ENCODE measurements at places on chromosomes 1 and 21. TPM values are rescaled to one million over a fixed set of nuclear protein-coding genes. Genes with fewer than 3 reads are reported as not detected.

DNA sequence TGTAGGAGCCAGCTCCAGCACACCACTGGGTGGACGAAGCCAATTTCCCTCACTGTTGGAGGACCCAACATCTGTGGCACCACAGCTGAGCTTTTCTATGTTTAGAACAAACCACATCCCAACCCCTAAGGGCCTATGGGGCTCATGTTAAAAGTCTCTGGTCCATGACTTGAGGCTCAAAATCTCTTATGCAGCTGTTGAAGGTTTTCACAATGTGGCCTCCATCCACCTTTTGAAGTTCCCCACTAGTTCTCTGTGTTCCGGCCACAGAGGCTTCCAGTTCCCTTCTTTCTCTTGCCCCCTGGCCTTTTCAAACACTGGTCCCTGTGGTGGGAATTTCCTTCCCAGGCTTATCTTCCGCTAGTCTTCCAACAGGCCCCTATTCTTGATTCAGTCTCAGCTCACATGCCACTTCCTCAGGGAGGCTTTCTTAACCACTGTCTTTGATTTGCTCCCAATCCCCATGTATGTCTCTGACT, 3.9 kb upstream of the IFNLR1 start:
- no peak for DNase-seq

DNA sequence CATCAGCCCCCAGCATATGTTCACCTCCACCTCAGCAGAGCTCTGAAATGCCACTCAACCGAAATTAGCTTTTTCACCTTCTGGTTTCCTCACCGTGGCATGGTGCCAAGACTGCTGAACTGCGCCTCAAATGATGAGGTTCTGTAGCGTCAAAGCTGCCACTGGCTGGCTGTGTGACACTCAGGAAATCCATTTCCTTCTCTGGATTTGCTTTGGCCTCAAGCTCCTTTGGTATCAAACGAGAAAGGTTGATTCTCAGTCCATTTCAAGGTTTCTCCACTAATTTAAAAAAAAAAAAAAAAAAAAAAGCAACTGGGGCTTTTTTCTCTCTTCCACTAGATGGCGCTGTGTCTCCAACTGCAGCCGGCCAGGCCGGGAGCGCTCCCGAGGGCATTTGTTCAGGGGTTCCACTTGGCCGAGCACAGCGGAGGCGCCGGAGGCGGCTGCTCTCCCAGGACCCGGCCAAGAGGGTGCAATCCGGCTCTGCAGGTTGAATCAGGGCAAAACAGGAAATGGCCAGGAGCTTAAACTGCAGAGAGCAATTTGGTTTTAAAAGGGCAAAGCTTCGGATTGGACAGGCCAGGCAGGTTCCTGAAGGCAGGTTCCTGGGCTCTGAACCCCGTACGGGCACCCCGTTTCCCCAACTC, 26.5 kb upstream of the PLA2G2C start:
- peak; percentile 62 for DNase-seq

DNA sequence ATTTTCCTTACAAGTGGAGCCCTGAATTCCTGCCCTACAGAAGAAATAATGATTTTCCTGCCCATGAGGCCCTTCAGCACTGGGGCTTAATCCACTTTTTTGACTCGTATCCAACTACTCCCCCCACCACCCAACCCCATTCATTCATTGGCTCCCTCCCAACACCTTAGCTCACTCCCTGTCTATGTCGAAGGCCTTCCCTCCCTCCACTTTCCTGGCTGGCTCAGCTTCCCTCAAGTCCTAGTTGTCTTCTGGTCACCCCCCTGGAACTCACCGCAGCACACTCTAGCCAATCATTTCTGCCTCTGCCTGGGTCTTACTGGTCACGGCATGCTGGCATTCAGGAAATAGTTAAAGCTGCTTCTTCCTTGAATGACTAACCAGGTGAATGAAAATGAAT, 118.9 kb downstream of the PGBD5 start:
- no peak for DNase-seq

The AKNAD1 gene
- 1.3 TPM for total RNA-seq

GRCh38 chr1:41842993-41843755, 75.5 kb downstream of the HIVEP3 start:
- no peak for DNase-seq

The PODN gene
- total RNA-seq: 8.9 TPM

- peak; percentile 24 for DNase-seq
Observed at GRCh38 chr1:40774266-40774998, 9.2 kb upstream of the KCNQ4 start.

The TCP10L gene
- total RNA-seq: 7.9 TPM

DNA sequence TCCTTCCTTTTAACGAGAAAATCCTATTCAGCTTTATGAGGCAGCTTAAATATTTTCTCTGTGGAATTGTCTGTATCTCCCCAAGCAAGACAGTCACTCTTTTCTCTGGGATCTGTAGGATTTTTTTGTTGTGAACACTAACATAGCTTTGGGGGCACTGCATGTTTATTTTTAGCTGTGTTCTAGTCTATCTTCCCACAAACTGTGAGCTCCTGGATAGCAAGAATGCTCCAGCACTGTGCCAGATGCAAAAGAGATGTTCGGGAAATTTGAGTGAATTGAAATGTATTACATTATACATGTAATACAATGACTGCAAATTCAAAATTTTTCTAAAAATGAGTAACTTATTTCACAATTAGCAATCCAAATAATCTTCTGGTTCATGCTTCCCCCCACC, 282.2 kb downstream of the PLPP3 start:
- DNase-seq: no peak

The DDR2 gene
- 15.0 TPM for total RNA-seq

- DNase-seq: no peak
Observed at GRCh38 chr1:228334954-228335353, 71.7 kb downstream of the TRIM11 start.

The DENND2D gene
- total RNA-seq: 2.4 TPM

GRCh38 chr1:119052267-119052666, 64.1 kb upstream of the TBX15 start:
- no peak for DNase-seq

DNA sequence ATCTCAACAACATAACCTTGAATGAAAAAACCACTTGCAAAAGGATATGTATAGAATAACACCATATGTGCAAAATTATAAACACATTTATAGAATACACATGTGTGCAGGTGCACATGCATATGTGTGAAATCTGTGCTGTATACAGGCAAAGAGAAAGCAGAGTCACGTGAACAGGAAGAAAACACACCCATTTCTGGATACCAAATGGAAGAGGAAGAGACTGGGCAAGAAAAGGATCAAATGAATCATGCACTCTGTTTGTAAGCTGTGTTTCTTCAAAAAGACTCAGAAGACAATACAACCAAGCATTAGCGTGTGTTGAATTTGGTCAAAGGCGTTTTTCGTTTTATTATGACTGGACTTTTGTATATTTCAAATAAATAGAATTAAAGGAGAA, 111.3 kb upstream of the ERG start:
- no peak for DNase-seq

GRCh38 chr1:104028416-104029035, 278.8 kb downstream of the AMY1C start:
- no peak for DNase-seq

All from cerebellum (tissue), 4 donors.